ENCODE measurements at places on chromosomes 16 and 17. TPM values are rescaled to one million over a fixed set of nuclear protein-coding genes. Genes with fewer than 3 reads are reported as not detected.

KIF2B gene
- not detected for total RNA-seq

GRCh38 chr16:72210072-72210471 lies 38.1 kb upstream of the PMFBP1 start:
- DNase-seq: no peak

DNA sequence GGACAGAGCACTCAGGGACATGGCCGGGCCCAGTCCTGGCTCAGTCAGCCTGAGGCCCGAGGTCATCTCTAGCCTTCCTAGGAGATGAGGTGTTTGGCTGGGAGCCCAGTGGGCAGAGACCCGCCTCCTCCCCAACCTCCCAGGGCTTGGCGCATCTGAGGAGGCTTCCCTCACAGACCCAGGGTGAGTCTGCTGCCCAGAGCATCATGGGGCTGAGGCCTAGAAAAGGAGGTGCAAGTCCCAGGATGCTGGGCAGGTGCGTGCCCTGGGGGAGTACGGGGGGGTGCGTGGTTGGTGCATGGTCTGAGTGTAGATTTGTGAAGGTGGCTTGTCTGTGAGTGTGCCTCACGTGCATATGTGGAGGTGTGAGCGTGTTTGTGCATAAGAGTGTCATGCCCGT lies 4.7 kb downstream of the PDE6G start:
- peak; percentile 88 for DNase-seq

- peak; percentile 10 for DNase-seq
Observed at GRCh38 chr16:46691726-46692125, 2.3 kb downstream of the ORC6 start.

SNX20 gene
- not detected for total RNA-seq

- no peak for DNase-seq
Observed at GRCh38 chr16:75248142-75248535, 3.3 kb downstream of the BCAR1 start.

ABCC6 gene
- total RNA-seq: not detected

DNA sequence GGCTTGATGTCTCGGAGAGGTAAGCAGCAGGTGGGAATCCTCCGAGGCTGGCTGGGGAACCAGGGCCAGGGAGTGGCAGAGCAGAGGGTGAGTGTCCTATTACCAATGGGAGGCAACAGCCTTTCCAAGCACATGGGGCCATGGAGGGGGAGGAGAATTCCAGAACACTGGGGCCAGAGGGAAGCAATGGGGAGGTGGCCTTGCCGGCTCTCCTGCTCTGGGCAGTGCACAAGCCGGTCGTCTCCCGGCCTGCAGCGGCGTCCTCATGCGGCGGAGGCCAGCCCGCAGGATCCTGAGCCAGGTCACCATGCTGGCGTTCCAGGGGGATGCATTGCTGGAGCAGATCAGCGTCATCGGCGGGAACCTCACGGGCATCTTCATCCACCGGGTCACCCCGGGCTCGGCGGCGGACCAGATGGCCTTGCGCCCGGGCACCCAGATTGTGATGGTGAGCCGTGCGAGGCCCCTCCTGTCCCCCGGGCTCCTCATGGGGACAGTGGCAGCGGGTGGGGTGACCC lies 21.9 kb downstream of the SGSH start:
- DNase-seq: no peak

- DNase-seq: peak; percentile 48
Observed at GRCh38 chr16:16071631-16072244, 122.3 kb downstream of the ABCC1 start.

GRCh38 chr16:68147444-68147843 lies 62.3 kb downstream of the NFATC3 start:
- DNase-seq: no peak

IL21R gene
- 6.6 TPM for total RNA-seq

DNA sequence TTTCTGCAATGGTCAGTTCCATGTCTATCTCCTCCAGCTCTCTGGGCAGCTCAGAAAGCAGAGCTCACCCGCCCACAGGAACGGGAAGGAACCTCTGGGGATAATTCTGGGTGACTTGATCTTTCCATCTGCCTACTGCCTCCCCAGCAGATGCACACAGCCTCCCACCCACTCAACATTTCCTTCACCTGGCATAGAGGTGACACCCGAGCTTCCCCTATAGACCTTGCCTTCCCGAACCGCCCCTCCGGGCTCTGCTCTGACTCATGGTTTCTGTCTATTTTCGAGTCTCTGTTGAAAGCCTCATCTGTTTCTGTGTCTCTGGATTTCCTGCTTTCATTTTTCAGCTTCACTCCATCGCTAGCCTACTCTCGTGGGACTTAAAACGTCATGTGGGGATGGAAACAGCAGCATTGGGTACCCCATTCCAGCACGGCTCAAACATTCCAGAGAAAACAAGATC lies 11.4 kb downstream of the GGA3 start:
- DNase-seq: no peak

DNA sequence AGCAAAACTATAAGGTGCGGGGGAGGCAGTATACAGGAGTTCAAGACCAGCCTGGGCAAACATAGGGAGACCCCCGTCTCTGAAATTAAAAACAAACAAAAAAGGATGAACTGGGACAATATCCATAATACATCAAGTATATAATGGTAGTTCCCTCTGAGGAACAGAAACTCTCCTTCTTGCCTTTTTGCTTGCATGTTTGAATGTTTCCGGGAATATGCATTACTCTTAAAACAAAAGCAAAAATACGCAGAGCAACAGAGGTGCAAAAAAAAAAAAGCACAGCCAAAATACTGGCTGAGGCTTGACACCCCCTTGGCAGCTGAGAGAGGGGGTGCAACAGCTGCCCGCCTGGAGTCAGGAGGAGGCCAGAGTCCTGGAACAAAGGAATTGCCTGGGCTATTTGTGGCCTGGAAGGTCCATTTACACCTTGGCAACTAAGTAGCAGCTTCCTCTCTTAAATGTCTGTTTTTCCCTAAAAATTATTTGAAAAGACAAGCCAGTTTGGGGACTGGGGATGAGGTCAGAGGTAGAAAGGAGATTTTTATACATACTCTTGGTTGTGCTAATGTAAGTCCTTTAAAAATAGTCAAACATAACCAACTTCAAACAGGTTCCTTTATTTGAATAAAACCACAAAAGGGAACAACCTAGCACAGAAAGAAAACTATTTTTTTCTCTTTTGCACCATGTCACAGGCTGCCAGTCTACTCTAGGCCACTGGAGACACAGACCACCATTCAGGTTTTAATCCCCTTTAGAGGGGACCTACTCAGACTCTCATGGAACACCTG lies 19.5 kb downstream of the USP7 start:
- DNase-seq: no peak

DNA sequence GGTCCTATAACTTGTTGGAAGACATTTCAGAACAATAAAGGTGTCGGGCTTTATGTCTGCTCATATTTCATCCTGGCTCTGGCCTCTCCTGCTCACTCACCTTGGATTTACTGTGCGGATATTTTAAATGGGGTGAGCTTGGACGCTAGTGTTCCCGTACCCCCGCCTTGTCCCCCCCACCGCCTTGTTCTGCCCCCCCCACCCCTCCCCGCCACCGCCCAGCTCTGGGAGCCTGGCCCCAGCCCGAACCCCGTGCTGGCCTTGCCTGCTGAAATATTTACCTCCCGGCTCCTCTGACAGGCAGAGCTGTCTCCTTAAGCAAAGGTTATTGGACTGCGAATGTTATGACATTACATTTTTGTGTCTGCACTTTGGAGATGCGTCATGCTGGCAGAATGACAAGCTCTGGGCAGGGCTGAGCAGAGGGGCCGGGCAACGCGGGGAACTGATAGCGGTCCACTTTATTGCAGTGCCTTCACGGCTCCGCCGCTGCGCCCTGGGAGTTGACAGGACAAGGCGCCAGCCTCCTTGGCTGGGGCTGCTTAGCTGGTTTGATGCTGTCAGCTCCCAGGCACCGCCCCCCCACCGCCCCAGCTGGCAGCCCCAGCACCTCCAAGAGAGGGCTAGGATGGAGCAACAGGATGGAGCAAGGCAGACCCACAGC lies 222.5 kb upstream of the GSE1 start:
- peak; percentile 97 for DNase-seq

HP gene
- total RNA-seq: not detected

DNA sequence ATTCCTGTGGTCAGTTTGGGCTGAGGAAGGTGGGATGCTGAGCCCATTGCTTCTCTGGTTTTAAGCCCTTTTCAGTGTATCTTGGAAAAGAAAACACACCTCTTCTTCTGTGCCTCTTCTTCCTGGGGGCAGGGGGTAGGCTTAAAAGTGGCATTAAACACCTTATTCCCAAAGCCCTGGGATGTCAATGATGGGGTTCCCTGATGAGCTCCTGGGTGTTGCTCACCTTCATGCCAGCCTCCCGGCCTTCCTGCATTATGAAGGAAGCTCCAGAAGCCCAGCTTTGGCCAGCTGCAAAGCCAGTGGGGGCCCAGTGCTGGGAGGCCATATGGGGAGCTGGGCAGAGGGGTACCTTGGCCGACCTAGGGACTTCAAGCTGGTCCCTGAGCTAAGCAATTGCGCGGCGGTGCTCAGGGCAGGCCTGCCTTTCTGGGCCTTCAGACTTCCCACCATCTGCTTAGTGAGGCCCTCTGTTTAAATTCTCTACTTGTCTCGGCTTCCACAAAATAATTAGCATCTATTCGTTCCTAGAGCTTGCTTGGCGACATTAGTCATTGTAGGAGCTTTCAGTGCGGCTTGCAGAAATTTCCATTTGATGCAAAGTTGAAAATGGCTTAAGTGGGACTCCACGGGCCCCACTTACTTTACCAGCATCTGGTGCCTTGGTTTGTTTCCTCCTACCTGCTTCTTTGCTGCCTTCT lies 121.7 kb upstream of the NLRP1 start:
- no peak for DNase-seq

- DNase-seq: no peak
Observed at GRCh38 chr17:78141437-78142118, 4.6 kb upstream of the C17orf99 start.

GRCh38 chr17:35907691-35908090 lies 22.9 kb downstream of the RDM1 start:
- no peak for DNase-seq

DNA sequence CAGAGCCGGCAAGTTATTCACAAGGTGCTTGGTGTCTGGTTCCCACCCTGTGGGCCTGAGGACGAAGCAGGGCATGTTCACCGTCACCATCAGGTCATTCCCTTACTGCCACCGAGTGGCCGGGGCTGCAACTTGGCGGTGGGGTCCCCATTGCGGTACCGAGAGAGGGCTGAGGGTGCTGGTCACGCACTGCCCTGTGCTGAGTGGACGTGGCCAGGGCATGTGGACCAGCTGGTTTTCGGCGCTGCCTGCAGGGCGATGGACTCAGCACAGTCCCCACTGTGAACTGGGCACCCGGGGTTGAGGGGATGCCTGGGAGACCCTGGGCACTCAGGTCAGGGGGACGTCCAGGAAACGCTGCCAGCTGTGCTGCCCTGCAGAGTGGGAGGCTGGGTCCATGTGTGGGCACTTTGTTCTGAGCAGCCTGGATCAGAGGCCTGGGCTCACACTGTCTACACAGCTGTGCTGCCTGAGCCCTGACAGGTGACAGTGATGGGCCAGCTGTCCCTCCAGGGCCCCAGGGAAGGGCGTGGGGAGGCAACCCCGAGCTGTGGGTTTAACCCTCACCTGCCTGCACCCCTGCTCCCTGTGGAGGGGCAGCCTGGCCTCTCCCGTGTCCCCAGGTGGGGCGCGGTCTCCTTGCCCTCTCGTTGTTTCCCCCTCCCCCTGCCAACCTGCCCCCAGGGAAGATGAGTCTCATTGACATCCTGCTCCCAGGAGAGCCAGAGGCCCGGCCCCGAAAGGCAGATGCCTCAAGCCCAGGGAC lies 39.3 kb upstream of the GNG13 start:
- DNase-seq: no peak

GRCh38 chr17:42653179-42654124 lies 5.6 kb upstream of the TUBG2 start:
- DNase-seq: no peak

DNA sequence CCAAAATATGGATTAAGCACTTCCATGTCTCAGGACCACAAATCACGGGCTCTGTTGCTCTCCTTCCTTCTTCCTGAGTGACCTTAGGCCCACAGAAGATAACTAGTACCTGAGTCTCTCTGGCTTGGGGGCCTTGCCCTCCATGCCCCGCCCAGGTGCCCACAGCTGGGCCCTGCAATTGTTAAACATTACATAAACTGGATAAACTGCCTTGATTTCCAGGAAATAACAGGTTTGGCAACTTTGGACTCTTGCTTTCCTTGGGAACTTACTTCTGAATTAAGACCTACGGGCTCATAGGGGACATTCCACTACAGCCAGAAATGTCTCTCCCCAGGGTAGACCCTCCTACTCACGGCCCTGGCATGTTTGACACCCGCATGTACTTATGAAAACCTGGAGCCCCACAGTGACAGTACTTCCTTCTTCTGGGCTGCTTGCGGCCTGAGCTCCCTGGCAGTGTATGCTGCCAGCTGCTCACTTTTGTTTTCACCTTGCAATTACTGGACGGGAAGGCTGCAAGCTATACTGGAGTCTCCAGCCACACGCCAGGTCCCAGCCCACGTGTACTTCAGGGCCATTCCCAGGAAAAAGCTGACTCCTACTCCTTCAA lies 2.3 kb upstream of the UBALD2 start:
- no peak for DNase-seq

TSNAXIP1 gene
- total RNA-seq: 0.55 TPM

DNA sequence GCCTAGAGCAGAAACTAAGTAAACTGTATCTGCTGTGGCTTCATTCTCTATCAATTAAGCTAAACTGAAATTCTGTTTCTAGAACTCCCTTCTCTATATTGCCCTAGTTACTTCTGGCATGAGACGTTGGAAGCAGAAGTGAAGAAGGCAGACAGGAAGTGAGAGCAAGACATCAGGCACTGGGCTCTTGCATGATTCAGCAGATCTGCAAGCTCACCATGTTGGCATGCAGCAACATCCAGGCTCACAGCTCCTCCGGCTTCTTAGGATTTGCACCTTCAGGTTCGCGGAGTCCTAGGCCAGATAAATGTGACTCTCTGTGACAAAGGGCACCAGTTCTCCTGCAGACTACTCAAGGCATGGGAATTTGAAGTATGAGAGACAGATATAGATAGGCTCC lies 148.3 kb downstream of the CDH8 start:
- DNase-seq: peak; percentile 65

GRCh38 chr16:52237823-52238222 lies 309.1 kb downstream of the TOX3 start:
- no peak for DNase-seq

SRL gene
- not detected for total RNA-seq

- no peak for DNase-seq
Observed at GRCh38 chr17:52138350-52138749, 20.2 kb downstream of the CA10 start.

DNA sequence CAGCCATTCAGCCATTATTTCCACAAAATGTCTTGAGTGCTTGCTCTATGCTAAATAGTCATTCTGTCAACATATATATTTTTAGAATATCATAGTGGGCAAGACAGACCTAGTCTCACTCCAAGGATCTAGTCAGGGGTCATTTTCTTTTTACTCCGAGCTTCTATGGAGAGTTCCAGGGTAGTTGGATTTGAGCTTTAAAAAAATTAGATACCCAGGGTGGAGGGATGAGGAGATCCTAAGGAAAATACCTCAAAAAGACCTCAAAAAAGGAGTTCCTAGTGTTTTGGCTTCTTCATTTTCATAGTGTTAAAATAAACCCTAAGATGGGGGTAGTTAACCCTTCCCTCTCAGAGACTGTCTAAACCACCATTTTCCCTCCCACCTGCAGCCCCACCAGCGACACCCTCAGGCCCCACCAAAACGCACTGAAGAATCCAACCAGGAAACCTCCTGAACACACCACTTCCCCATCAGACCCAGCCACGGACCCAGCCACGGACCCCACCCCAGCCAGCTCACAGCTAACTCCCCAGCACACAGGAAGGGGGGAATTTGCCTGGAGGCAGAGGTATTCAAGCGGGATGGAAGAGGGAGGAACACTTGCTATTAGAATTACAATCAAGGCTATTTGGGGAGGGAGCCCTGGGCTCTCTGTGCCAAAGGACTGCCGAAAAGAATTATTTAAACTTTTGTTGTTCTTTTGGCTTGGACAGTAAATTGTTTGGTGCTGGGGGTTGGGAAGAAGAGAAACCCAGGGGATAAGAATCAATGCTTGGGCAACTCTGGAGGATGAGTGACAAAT lies 2.2 kb downstream of the ETV4 start:
- DNase-seq: no peak

All from A172 (cell line).